ENCODE measurements at places on chromosomes 16 and 17. TPM values are rescaled to one million over a fixed set of nuclear protein-coding genes. Genes with fewer than 3 reads are reported as not detected.

The KPNA2 gene
- total RNA-seq: 0.58 TPM

The NUP85 gene
- 27.2 TPM for total RNA-seq

The FOXO3B gene
- 3.8 TPM for total RNA-seq

The CRLF3 gene
- 2.2 TPM for total RNA-seq

The CNTD1 gene
- 1.3 TPM for total RNA-seq

The MYO15B gene
- 515 TPM for total RNA-seq

The SECTM1 gene
- 6.7 TPM for total RNA-seq

The RGS9 gene
- 13.4 TPM for total RNA-seq

The ATP2A1 gene
- total RNA-seq: 3.6 TPM

GRCh38 chr17:35449371-35449931 is 885 bp upstream of the SLFN13 start:
- DNase-seq: peak; percentile 61

DNA sequence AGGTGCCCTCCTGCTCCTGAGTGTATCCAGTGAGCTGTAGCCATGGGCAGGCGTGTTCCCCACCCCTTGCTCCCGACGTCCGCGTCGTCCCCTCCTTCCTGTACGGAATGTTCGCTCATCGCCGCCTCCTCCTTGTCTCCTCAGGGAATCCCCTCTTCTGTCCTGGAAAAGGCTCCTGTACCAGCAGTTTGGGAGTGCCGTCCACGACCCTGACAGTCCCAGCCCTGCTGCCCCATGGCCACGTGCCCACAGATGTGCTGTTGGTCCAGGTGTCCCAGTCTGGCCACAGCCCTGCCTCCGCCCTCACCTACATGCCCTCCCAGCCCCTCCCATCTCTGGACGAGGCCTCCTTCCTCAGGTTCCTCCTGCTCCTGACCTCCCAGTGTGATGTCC is 30.2 kb downstream of the OR1D5 start:
- DNase-seq: no peak

- DNase-seq: peak; percentile 95
Observed at GRCh38 chr17:54900457-54901229, at the start of gene TOM1L1. Gene TOM1L1 (plus strand): TSS chr17:54900852. CDS start chr17:54900866, 14 bp downstream.

GRCh38 chr17:40509626-40510327 is 8.4 kb upstream of the TNS4 start:
- DNase-seq: no peak

- DNase-seq: no peak
Observed at GRCh38 chr17:173166-173911, 8.1 kb downstream of the DOC2B start.

GRCh38 chr16:2468725-2469398 is 2.2 kb upstream of the NTN3 start:
- DNase-seq: no peak

- DNase-seq: peak; percentile 74
Observed at GRCh38 chr16:88561485-88562359, 8.5 kb upstream of the ZC3H18 start.

- DNase-seq: no peak
Observed at GRCh38 chr17:54793271-54793670, 107.4 kb upstream of the TOM1L1 start.

- DNase-seq: no peak
Observed at GRCh38 chr17:81234940-81235821, 3.7 kb downstream of the TEPSIN start.

- no peak for DNase-seq
Observed at GRCh38 chr16:24214992-24215391, 41.1 kb upstream of the CACNG3 start.

- DNase-seq: peak; percentile 91
Observed at GRCh38 chr17:1577182-1577581, 14.6 kb upstream of the PITPNA start.

DNA sequence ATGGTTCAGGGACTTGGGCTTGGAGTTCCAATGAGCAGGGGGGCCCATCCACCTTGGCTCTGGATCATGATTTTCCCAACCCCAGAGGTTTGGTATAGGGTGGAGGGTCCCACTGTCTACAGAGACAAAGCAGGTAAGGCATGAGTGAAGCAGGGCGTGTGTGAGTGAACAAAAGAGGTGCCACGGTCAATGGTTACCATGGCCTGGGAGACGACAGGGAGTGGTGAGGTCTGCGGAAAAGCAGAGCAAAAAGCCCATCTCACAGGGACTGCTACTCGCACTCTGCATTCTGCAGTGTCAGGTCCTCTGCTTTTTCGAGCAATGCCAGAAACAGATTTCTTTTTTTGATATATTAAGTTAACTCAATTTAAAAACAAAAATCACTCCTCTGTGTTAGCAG is 24.6 kb downstream of the MYH11 start:
- DNase-seq: no peak

GRCh38 chr16:2231016-2231931 is 5.0 kb upstream of the DNASE1L2 start:
- DNase-seq: no peak

DNA sequence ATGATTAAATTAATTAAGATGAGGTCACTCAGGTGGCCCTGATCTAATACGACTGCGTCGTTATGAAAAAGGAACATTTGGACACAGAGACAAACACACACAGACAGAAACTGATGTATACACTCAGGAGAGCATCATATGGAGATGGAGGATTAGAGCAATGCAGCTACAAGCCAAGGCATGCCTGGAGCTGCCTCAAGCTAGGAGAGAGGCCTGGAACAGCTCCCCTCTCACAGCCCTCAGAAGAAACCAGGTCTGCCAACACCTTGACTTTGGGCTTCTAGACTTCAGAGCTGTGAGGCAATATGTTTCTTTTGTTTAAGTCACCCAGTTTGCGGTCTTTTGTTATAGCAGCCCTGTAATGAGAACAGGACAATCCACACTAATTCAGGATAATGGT is 318.9 kb downstream of the HS3ST3B1 start:
- no peak for DNase-seq

GRCh38 chr16:27625050-27625697 is 75.2 kb downstream of the KATNIP start:
- DNase-seq: no peak

DNA sequence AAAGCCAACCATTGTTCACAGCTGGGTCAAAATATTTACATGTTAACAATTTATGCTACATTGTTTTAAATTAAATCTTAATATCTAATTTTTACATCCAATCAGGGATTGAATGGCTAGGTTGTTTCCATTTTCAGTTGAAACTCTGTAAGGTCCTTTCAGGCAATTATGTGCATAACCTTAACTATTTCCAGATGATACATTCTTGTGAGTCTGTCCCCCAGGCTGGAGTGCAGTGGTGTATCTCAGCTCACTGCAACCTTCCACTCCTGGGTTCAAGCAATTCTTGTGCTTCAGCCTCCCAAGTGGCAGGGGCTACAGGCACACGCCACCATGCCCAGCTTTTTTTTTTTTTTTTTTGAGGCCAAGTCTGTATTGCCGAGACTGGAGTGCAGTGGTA is 10.4 kb downstream of the CDC42EP4 start:
- no peak for DNase-seq

GRCh38 chr17:33192951-33193911 is 99.9 kb downstream of the ASIC2 start:
- DNase-seq: no peak

GRCh38 chr16:80741724-80742123 is 62.7 kb downstream of the CDYL2 start:
- DNase-seq: no peak

DNA sequence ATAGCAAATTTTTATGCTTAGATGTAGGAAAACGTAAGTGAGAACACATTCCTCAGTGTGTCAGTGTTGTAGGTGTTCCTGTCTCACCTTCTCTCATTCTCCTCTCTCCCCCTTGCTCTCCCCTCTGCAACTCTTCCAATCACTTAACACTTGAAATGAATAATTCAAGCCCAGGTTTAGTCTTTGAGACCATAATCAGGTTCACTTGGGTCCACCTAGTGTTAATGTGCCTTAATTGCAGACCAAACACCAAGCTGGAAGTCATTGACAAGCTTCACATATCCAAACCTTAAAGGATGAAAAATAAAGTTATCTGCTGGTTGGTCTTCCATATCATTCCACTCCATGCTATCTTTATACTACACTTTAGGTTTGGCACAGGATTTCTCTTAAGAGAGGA is 37.0 kb downstream of the STXBP4 start:
- no peak for DNase-seq

DNA sequence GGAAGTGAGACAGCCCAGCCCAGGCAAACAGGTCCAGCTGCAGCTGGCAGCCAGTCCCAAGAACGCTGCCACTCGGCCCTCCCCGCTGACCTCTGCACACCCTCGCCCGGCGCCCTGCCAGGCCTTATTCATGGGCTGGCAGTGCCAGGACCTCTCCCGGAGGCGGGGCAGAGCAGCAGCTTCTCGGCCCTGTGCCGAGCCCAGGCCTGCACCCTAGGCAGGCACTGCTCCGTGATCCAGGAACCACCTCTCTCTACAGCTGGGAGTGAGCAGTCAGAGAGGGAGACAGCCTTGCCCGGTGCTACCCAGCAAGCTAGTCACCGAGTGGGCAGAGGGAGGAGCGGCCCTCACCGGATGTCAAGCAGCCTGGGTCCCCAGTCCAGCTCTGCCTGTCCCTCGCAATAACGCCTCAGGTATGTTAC is 79.9 kb upstream of the CBX4 start:
- peak; percentile 99 for DNase-seq

DNA sequence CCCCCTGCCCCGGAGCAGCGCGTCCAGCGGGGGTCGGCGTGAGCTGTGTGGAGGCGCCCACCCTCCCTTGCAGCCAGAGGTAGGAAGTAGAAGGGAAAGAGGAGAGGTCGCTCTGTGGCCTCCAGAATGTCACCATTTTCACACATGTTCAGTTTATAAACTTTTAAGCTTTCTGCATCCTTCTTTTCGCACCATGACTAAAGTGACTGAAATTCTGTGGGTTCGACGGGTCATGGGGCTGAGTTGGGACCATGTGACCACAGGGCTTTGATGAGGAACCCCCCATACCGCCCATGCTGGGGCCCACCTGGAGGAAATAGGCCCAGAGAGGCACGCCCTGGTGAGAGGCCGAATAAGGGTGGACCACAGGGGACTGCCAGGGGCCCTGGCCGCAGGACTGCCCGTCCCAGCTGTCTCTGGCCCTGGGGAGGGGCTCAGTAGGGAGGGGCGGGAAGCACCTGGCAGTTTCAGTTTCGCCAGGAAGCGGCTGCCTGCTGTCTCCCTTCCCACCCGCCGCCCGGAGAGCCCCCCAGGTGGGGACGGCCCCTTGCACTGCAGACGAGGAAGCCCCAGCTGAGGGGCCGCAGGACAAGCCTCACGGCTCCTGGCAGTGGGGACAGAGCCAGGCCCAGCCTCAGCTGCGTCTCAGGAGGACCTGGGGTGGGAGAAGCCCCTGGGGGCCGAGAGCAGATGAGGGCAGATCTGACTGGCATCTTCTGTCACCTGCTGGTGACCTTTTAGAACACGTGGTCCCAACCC is 9.0 kb downstream of the CBFA2T3 start:
- DNase-seq: peak; percentile 58

- peak; percentile 92 for DNase-seq
Observed at GRCh38 chr17:44210342-44211192, 8.9 kb downstream of the UBTF start.

DNA sequence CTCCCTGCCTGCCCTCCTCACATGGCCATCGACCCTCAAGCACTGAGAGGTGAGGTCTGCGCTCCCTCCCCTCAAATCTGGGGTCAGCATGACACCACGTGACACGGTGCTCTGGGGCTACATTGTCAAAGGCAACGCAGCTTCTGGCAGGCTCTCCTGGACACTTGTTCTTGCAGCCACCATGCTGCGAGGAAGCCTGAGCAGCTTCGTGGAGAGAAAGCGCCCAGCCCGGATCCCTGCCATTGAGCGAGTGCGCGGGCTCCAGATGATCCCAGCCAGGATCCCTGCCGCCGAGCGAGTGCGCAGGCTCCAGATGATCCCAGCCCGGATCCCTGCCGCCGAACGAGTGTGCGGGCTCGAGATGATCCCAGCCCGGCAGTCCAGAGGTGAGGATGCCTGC is 70.9 kb upstream of the METRNL start:
- no peak for DNase-seq

DNA sequence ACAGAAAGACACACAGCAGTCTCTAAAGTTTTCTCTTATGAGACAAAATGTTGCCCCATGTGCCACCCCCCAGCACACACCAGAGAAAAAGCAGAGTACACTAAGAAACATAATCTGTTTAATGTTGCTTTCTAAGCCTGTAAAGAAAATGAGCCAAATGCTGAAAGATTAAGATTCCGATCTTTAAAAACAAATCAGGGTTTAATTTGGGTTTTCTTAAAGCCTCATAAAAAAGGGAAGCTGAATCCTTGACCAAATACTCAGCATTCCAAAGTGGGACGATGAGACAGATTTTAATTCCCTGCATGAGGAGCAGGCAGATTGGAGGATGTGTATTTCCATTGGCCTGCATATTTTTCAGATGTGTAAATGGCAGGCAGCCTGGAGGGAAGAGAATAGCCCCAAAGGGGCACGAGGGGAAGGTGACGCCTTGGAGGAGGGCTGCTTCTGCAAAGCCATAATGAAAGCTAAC is 118.4 kb downstream of the COPRS start:
- no peak for DNase-seq

- no peak for DNase-seq
Observed at GRCh38 chr17:39618246-39618913, 8.4 kb upstream of the PPP1R1B start.

GRCh38 chr17:29682987-29683386 is 60.3 kb upstream of the CORO6 start:
- no peak for DNase-seq

GRCh38 chr16:68785715-68786114 is 48.6 kb downstream of the CDH1 start:
- DNase-seq: no peak

GRCh38 chr17:18017958-18018357 is 21.0 kb downstream of the ATPAF2 start:
- DNase-seq: peak; percentile 36

- DNase-seq: no peak
Observed at GRCh38 chr17:37312137-37312923, 63.5 kb upstream of the C17orf78 start.
